ENCODE measurements at places on chromosomes 3 and 15.

GRCh38 chr3:152315623-152316022 is 46.9 kb downstream of the MBNL1 start:
- DNase-seq: no peak

- no peak for DNase-seq
Observed at GRCh38 chr15:39890621-39891020, 29.4 kb downstream of the GPR176 start.

DNA sequence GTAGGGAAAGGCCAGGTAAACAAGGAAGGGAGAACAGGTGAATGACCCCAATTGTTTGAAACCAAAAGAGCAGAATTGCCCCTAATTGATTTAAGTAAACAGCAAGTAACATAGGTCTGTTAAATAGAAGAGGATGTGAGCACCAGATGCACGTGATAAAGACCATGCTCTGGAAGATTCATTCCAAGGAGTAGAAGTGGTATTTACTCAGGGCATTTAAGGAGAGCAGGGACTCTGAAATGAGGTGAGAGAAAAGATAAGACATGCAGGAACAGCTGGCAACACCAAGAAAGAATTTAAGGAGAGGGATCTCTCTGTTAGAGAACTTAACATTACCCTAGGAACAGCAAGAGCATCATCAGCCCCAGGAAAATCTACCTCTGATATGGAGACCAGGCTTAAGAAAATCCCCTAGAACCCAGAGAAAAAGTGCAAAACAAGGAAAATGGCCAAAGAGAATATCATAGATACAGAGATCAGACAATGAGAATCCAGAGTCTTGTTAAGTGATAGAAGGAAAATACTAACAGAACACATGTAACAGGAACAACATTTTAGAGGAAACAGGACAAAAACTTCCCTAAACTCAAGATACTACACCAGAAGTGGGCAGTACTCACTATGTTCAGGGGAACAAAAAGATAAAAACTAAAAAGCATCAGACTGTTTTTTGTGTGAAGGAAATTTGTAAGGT is 6.4 kb downstream of the NUDT16 start:
- DNase-seq: no peak

- DNase-seq: peak; percentile 69
Observed at GRCh38 chr15:70324001-70324974, 226.6 kb upstream of the TLE3 start.

GRCh38 chr15:41782371-41783282 is 8.3 kb downstream of the MAPKBP1 start:
- DNase-seq: no peak

DNA sequence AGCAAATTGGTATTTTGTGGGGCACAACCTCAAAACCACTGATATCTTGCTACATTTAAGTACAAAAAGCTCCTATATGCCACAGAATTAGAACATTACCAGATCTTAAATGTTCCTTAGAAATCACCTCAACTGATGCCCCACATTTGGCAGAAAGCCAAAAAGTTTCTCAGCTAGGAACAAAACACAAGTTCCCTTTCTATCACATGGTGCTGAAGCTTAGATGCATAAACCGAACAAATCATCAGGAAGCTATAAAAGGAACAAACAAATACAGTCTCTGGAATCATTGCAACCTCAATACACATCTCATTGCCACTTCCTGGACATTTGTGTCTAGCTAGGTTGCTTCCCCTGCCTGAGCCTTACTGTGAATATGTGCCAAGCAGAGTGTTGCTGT is 492.6 kb downstream of the LPP start:
- no peak for DNase-seq

DNA sequence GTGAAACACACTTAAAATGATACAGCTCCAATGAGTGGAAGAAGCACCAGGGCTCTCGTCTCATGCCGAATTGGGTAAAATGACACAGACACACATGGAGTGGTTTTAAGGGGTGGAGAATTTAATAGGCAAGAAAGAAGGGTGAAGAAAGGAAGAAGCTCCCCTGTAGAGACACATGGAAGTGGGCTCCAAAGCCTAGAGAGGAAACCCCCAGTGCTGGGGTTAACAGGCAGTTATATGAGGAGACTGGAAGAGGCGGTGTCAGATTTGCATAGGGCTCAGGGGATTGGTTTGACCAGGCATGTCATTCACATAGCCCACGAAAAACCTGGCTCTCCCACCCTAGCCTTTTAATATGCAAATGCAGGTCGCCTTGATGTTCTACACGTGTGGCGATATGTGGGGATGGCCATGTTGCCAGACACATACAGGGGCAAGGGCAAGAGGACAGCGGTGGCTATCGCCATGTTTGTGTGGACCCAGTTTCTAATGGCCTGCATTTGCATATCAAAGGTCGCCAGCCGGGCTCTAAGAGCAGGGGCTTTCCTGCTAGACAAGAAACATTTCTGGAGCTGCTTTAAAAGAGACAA is 1.9 kb upstream of the DPH6 start:
- DNase-seq: no peak

DNA sequence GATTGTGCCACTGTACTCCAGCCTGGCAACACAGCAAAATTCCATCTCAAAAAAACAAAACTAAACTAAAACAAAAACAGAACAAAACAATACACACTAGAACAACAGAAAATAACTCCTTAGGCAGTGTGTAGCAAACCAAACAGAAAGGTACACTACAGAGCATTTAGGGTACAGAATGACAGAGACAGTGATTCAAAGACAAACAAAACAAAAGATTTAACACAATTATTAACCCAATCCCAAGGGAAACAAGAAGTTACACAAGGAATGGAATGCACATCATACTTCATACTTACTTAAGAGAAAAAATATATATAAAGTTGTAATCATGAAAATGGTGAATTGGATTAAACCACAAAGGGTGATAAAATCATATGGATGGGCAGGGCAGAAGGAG is 12.9 kb downstream of the SLC25A20 start:
- DNase-seq: no peak

GRCh38 chr3:151795276-151795675 is 18.6 kb upstream of the AADAC start:
- no peak for DNase-seq

DNA sequence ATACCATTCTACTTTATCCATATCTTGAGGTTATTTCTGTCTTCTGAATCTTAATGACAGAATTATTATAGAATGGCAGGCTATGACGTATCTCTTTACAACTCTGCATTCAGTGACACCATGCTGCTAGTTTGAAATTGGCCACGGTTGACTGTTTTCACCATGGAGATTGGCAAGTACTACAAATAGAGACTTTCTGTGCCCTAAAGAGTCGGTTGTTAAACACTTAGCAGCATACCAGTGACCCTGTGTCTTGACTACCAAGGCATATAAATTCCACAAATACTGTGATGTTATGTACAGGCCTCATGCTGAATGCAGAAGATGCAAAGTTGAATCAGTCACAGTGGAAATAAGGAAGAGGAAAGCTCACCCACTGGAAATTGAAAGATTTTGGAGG is 67.0 kb upstream of the CADPS start:
- no peak for DNase-seq

GRCh38 chr15:32870240-32871033 is 152.6 kb downstream of the GREM1 start:
- no peak for DNase-seq

GRCh38 chr3:42127226-42127625 is 36.1 kb downstream of the TRAK1 start:
- DNase-seq: no peak

DNA sequence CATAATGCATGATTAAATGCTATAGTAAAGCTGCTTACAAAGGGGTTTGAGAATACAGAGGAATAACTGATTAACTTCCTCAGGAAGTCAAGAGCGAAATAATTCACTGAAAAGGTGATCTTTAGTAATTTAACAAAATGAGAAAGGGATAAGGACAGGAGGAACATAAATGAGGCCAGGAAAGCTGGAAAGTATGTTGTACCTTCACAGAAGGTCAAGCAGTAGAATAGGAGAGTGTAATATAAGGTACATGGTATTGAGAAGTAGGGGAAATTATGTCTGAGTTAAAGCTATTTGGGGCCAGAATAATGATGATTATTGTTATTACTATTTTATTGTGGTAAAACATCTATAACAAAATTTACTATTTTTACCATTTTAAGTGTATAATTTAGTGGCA is 19.2 kb downstream of the GOLM2 start:
- no peak for DNase-seq

- DNase-seq: no peak
Observed at GRCh38 chr3:134388788-134389485, 14.7 kb upstream of the AMOTL2 start.

DNA sequence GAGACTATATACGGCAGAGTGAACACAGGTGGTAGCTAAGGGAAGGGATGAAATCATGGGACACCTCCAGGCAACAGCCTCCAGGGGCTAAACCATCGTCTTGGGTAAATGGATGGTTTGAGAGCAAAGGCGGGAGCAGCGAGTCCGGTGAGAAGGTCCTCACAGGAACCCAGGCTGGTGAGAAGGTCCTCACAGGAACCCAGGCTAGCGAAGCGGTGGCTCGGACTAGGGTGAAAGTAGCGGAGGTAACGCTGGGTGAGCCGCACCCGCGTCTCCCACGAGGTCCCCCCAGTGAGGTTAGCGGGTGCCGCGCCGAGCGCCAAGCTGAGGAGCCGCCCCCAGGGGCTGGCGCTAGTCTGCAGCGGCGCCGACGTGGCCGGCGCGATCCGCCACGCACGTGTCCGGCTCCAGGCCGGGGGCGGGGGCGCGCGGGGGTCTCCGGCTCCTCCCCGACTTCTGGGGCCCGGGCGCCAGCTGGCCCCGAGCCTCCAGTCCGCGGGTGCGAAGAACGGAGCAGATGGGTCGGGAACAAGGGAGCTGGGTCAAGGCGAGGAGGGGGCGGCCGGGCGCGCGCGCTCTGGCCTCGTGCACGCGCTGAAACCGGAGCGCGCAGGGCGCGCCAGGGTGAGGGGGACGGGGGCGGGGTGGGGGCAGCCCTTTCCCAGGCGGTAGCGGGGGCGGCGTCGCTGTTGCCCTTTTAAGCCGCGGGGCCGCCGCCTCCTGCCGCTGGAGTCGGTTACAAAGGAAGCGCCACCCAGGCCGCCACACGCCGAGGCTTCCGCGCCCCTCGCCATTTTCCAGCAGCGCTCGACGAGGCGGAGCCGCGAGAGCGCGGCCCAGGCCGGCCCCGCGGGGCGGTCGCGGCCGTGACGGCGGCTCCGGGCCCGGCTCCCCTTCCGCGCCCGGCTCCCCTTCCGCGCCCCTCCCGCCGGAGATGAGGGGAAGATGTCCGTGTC is at the start of gene UBE2Q2:
UBE2Q2 (plus strand) TSS at position 726 of the 956 bp plus-strand sequence; CDS start at position 946, 220 bp downstream.
- peak; percentile 88 for DNase-seq

- no peak for DNase-seq
Observed at GRCh38 chr3:42712344-42712648, 9.7 kb upstream of the HHATL start.

DNA sequence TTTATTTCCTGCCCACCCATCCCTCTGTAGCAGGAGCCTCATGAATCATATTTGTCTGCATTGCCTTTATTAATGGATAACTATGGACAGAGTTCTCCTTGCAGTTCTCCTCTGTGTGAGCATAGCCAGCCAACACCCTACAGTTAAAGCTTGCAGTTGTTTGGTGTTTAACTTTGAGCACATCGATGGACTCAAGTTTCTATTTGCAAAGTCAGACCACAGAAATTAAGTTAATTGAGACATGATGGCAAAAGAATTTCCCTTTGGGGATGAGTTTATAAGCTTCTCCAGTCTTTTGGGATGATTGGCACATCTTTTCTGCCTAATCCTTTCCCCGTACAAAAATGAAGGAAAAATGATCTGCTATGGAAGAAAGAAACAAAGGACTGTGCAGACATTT is 398.9 kb upstream of the THBS1 start:
- no peak for DNase-seq

DNA sequence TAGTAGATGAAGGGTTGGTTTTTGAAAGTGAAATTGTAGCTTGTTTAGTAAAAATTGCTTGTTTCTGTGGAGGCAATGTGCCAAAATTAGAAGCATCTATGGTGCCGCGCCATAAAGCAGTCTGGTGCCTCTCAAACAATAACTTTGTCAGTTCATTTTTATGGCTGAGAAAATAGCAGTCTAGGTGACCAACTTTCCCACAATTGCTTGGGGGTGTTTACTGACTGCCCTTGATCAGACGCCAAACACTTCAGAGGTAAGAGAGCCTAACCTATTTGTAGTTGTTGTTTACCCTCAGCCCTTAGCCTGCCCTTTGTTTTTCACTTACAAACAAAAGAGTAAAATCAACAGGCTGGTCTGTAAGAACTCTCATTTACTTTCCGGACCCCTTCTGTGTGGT is 174.5 kb downstream of the FNDC3B start:
- DNase-seq: no peak

DNA sequence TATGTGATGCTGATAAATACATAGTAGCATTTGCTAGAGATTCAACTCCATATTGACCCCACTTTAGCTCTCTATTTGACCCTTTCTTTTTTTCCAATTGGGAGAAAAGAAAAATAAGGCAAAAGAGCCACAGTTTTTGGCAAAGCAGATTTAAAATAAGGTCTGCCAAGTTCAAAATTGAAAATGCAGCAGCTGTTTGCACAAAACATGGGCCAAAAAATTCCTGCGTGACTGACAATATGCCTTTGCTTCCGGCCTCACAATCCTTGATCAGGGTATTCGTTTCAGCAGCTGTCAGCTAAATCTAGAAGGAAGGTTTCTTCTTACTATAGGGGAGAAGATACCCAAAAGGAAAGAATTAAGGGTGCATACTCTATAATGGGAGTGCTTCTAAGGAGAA is 563.5 kb upstream of the CCDC54 start:
- no peak for DNase-seq

DNA sequence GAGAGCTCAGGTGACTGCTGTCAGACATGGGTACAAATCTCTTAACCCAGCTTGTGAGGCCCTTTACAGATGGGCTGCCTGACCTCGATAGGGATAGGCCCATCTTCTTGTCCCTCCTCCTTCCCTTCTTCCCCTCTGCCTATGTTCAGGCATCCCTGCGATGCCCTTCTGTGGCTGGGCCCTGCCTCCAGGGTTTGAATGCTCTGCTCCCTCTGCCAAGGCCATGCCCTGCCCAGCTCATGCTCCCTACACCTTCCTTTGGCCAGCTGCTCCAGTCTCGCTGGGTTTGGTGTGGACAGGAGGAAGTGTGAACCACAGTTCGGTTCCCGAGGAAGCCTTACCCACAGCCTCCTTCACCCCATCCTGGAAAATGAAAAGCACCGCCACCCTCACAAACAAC is 4.3 kb downstream of the FYCO1 start:
- DNase-seq: no peak

GRCh38 chr15:89794627-89795241 is 18.6 kb downstream of the MESP2 start:
- DNase-seq: peak; percentile 39

- no peak for DNase-seq
Observed at GRCh38 chr15:38226608-38227266, 25.9 kb upstream of the SPRED1 start.

GRCh38 chr3:133368371-133369067 is 31.3 kb upstream of the BFSP2 start:
- DNase-seq: peak; percentile 1

DNA sequence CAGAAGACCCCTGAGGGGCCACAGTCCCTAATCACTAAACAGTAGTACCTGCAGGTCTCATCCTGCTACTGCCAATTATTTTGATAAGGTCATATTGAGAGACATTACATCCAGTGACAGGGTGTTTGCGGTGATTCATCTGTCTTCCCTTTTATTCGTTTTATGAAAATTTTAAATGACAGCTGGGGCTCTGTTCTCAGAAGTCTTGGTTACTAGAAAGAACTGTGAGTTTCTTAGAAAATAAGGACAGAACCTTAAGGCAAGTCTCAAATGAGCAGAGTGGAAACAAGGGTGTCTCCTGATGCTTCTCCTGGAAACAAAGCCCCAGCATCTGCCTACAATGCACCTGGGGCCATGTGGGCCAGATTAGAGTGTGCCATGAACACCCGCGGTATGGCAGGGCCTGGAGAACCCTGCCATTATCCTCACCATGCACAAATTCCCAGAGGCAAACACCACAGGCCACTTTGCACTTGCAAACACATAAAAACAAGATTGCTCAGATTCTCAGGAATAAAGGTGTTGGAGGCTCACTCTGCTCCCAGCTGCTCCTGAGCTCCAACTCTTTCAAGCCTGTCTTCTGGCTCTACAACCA is 66.3 kb upstream of the IQSEC1 start:
- DNase-seq: no peak

All from right forelimb (tissue), 1 donor.